Activated T-cell treated with anti-CD3 and anti-CD28 coated beads, Interleukin-2, amount 50 U/mL, for 4 hours (primary cell): ENCODE measurements at places on chromosomes 7 and 10.

DNA sequence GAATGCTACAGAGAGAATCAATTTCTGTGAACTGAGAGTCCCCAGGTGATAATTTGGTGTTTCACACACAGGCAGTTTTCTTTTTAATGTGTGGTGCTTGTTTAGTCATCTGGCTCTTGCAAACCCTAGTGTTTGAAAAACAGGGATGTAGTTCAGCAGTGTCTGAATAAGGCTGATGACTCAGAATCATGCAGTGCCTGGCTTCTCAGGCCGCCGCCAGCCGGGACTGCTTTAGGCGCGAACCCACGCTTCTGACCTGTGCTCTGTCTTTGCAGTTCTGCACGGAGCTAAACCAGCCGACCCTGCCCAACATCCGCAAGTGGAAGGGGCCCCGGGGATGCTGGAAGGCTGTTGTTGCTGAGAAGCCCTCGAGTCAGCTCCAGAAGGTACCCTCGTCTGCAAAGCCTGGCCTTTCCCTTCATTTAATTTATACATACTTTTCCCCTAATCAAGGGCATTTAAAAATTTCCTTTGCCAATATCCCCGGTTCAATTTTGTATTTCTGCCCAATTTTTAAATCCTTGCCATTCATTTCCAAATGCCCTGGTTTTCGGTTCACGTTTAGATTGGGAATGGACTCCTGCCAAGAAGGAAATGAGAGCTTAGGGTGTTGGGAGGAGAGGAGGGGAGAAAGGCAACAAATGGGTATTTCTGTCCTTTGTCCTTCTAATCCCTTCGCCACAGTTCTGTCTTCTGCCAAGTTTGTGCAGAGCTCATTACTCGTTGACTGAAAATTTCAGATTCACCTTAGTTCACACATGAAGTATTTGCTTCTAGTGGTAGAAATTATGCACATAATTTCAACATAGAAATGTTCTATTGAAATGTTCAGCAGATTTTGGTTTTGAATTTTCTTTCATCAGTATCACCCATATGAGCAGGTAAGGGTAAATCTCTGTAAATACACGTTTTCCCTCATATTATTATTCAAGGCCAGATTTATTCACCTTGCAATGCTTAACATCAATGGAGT lies 108.5 kb upstream of the ANLN start:
- DNase-seq: no peak

GRCh38 chr10:112658900-112659638 lies 212.1 kb downstream of the VTI1A start:
- DNase-seq: no peak

- DNase-seq: no peak
Measured at GRCh38 chr10:105769248-105770184, 1128.4 kb downstream of the SORCS3 start.

DNA sequence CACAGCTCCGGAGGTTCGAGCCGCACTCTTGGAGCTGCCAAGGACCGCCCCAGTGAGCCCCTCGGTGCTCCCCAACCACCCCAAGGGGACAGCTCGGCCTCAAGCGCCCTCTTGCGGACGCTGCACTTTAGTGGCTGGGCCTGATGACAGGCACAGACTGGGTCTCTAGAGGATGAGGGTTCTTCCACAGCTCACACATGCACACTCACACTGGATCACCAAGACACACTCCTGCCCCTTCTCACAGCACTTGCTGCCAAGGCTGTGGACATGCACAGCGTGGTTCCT lies 2.1 kb downstream of the RET start:
- no peak for DNase-seq

- DNase-seq: no peak
Measured at GRCh38 chr7:135653340-135654080, 8.8 kb upstream of the STMP1 start.

GRCh38 chr7:99601656-99602310 lies 3.7 kb downstream of the TMEM225B start:
- DNase-seq: no peak

GRCh38 chr7:105015390-105015965 lies 1.5 kb downstream of the KMT2E start:
- no peak for DNase-seq

DNA sequence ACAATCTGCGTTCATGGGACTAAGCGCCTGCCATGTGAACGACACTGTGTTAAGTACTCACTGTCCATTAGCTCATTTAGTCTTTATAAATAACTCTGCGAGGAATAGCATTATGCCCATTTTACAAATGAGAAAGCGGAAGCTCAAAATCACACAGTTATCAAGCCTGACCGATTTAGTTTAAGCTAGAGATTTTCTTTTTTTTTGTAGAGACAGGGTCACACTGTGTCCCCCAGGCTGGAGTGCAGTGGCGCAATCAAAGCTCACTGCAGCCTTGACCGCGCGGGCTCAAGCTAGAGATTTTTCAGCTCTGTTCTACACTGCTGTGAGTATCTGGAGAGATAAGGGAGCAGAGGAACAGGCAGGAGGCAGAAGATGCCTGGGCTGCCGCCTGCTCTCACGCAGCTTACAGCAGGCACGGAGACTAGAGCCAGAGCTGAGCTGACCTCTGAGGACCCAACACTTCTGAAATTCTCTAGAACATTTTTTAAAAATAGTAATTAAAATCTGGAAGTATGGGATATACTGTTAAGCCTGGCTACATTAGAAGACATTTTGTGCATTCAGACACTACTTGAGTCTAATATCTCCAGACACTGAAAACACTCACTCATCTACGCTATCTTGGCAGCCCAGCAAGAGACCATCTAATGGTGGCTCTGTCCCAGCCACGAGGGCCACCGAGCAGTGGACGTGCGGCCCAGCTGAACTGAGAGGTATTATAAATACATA lies 38.7 kb downstream of the GNA12 start:
- DNase-seq: no peak

DNA sequence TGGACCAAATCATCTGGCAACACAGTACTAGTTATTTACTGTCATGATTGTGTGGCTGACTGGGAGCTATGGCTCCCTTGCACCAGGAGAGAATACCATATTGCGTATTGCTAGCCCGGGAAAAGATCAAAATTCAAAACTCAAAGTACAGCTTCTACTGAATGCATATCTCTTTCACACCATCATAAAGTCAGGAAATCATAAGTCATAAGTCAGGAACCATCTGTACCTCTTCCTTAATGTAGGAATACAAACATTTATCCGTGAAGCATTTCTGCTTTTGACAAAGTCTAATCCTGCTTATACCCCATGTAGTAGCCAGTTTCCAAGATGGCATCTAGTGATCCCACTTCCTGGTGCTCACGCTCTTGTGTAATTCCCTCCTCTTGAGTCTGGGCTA lies 2.2 kb upstream of the CREB3L2 start:
- DNase-seq: no peak

GRCh38 chr10:91493313-91493712 lies 83.2 kb downstream of the HECTD2 start:
- no peak for DNase-seq

DNA sequence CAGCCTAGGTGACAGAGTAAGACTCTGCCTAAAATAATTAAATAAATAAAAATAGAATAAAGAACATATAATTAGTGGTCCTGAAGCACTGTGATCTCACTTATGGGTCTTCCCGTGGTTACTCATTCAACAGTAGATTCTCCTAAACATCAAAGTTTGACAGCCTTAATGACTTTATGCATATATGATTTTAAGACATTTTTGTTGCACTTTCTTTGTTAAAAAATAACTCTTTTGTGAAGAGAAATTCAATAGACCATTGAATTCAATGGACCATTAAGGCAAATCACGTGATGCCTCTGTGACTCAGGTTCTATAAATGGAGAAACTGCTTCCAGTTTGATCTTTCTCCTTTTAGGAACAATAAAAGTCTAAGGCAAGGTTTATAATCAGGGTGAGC lies 59.6 kb downstream of the ATOH7 start:
- no peak for DNase-seq

DNA sequence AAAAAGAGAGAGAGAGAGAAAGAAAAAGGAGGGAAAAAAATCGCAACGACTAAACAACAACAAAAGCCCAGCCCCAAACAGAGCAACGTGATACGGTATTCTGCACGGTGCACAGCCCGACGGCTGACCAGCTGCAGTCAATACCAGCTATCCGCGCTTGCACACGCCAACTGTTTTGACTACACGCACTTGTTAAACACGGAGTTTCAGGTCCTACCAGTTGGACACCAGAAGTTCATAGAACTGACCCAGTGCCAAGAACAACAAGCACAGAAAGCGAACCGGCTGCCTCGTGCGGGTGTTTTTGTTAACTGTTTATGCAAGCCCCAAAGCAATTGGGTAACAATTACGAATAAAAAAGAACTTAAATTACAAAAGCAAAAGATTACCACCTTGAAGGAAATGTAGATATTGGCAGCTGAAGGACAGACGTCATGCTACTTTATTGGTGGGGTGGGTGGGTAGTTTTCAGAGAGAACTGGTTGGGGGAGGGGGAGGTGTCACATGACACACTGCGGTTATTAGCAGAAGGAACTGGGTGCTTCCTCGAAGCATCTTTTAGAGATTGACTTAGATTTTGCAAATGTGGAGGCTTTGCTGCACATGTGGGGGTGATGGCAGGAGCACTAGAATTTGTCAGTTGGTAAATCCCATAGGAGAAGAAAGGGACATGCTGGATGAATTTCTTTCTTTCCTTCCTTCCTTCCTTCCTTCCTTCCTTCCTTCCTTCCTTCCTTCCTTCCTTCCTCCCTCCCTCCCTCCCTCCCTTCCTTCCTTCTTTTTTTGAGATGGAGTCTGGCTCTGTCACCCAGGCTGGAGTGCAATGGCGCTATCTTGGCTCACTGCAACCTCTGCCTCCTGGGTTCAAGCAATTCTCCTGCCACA lies 110.6 kb upstream of the EFCAB10 start:
- peak; percentile 49 for DNase-seq

GRCh38 chr7:38660427-38661099 lies 29.4 kb upstream of the AMPH start:
- no peak for DNase-seq

GRCh38 chr7:14720785-14721184 lies 181.8 kb downstream of the DGKB start:
- DNase-seq: no peak
